ENCODE measurements at places on chromosomes 12 and 14. TPM values are rescaled to one million over a fixed set of nuclear protein-coding genes. Genes with fewer than 3 reads are reported as not detected.

CACNA2D4 gene
- total RNA-seq, result 3.1 TPM

DNA sequence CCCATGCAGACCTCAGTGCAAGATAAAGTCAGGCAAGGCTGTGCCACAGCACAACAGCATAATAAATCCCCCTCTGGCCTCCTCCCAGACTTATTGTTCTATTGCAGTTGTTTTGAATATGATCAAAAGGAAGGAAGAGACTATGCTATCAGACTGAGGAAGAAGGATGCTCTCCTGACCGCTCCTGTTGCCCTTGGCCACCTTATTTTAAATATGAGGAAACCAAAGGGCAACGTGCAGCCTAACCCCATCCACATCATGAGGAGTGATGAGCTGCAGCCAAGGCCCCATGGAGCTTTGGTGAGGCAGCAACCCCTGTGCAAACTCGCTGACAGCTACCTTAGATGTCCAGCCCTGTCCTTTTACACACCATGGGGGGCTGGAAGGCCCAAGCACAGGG lies 291.7 kb downstream of the ZFP36L1 start:
- DNase-seq, result no peak

CSRP2 gene
- 6.9 TPM for total RNA-seq

- DNase-seq, result no peak
These were observed 112.4 kb downstream of the KICS2 start for GRCh38 chr12:64109706-64110105.

- no peak for DNase-seq
These were observed 92.9 kb upstream of the MAX start for GRCh38 chr14:65195042-65195719.

DNA sequence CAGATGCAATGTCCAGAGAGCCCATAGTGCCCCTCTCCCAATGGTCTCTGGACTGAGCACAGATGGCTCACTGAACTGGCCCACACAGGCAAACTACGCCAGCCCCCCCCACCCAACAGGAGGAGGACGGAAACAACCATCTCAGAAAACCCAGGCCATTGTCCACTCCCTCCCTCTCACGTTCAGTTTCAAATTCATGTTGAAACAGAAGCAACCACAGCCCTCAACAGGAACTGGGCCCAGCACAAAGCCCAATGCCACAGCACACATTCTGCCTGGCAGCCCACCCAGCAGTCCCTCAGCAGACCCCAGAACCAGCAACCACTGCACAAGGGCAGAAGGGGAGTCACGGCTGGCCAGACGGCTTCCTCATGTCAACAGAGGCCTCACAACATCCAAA lies 10.6 kb downstream of the CCDC88C start:
- no peak for DNase-seq

DNA sequence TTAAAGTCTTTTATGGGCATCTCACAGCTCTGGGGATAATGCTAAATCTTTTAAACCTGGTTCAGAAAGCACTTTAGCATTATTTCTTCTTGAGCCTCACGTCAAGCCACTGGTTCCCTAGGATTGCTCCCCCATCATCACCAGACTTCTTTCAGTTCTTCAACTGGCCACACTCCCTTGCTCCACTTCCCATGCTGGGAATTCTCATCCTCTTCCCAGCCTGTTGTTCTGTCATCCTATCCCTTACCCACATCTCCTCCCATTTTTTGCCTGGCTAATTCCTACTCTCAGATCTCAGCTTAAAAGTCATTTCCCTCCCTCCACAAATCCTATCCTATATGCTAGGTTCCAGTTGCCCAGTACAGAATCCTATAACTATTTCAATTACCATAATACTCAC lies 14.4 kb downstream of the FERMT2 start:
- no peak for DNase-seq

DNA sequence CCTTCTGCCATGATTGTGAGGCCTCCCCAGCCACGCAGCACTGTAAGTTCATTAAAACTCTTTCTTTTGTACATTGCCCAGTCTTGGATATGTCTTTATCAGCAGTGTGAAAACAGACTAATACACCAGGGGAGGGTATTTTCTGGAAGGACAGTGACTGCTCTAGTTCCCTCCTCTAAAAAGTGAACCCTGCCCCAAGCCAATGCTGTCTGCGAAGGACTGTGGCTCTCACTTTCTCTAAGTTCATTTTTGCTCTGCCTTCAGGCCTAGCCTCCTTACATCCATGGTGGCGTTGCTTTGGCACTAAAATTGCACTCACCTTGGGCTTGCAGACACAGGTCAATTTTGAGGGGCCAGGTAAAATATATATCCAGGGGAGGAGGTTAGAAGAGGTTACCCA lies 323.0 kb downstream of the VRK1 start:
- no peak for DNase-seq

GRCh38 chr12:40335991-40336390 lies 111.2 kb downstream of the LRRK2 start:
- DNase-seq, result no peak

KLHDC1 gene
- 4.1 TPM for total RNA-seq

GRCh38 chr12:21502164-21502496 lies 541 bp downstream of the GOLT1B start:
- DNase-seq, result peak; percentile 2

- DNase-seq, result peak; percentile 84
These were observed 42.2 kb upstream of the ATP23 start for GRCh38 chr12:57899010-57899662.

SPATS2 gene
- 6.9 TPM for total RNA-seq

PLCZ1 gene
- not detected for total RNA-seq

GRCh38 chr12:122856999-122857671 lies 21.9 kb downstream of the HIP1R start:
- no peak for DNase-seq

MORN3 gene
- total RNA-seq, result not detected

MMP19 gene
- total RNA-seq, result 3.1 TPM

GRCh38 chr14:75374911-75375310 lies 52.9 kb upstream of the JDP2 start:
- DNase-seq, result no peak

- no peak for DNase-seq
These were observed 94.0 kb downstream of the TBX5 start for GRCh38 chr12:114311974-114312373.

DNA sequence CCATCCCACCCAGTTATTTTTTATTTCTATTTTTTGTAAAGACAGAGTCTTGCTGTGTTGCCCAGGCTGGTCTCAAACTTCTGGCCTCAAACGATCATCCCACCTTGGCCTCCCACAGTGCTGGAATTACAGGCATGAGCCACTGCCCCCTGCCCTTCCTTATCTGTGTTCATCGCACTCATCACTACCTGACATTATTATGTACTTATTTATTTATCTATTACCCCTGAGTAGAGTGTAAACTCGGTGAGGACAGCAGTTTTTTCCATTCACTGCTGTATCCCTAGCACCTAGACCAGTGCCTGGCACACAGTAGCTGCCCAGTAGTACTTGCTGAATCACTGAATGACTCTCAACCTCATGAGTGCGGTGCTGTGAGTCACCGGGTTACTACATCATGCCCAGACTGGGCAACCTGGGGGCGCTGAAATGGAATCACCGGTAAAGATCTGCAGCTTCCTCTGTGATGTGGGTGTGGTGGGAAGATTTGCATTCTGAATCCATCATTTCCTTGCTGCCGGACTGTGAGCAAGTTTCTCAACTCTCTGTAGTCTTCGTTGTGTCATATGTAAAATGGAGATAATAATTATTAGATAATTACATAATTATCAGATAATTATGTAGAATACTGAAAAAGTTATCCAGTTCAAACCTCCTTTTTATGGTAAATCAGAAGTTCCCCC lies 81.9 kb upstream of the USP44 start:
- no peak for DNase-seq

- no peak for DNase-seq
These were observed 8.1 kb upstream of the LHX5 start for GRCh38 chr12:113479590-113480335.

LALBA gene
- not detected for total RNA-seq

HSPB8 gene
- 742 TPM for total RNA-seq

PRKD1 gene
- 4.1 TPM for total RNA-seq

LBHD2 gene
- total RNA-seq, result not detected

GRCh38 chr12:57476162-57476992 lies 3.3 kb downstream of the ARHGAP9 start:
- DNase-seq, result no peak

DNA sequence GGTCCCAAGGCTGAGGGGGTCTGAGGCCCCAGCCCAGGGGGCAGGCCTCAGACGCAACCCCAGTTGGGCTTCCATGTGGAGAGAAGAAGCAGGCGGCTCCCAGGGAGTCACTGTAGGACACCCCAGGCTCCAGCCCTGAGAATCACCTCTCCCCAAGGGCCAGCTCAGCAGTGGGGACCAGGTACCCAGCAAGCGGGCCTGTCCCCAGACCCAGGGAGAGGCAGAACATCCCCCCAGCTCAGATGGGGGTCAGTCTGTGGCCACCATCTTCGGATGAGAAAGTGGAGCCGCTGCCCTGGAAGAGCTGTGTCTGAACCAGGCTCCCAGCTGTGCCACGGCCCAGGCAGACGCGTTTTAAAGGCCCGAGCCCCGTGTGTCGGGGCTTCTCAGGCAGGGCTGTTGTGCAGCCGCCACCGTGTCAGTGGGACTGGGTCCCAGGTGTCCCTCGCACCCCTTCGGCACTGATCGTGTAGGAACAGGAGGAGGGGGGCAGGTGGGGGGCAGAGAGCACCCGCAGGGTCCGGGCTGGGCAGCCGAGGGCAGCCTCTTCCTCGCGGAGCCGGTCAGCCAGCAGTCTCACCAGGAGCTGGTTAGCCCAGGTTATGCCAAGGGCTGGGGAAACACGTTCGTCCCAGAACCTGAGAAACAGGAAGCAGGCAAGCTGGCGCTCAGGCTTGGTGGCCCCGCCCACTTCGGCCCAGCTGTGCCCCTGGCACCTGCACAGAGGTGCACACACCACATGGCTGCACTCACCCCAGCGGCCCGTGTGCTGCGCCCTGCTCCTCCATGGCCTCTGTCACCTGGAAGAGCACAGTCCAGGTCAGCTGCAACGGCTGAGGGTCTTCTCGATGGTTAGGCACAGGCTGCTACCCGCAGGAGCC lies 16.6 kb downstream of the XRCC3 start:
- DNase-seq, result no peak

GRCh38 chr14:100073576-100074430 lies 8.6 kb downstream of the EVL start:
- DNase-seq, result no peak

DNA sequence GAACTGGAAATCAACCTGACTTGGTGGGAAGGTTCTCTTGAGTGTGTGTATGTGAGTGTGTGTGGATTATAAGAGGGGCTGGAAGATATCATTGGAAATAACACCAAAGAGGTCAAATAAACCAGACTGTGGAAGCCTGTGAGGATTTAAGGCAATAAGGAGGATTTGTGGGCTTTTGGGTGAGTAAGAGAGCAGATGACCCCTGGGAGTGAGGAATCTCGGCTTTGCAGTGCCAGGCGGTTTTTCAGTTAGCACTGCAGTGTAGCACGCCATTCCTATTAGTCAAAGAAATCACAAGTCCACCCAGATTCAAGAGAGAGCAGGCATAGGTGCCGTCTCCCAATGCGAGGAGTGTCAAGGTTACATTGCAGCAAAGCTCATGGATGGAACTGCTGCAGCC lies 63.3 kb downstream of the CALM1 start:
- DNase-seq, result no peak

GRCh38 chr12:26851031-26851809 lies 18.2 kb upstream of the ITPR2 start:
- DNase-seq, result no peak

TAS2R14 gene
- 0.29 TPM for total RNA-seq

DNA sequence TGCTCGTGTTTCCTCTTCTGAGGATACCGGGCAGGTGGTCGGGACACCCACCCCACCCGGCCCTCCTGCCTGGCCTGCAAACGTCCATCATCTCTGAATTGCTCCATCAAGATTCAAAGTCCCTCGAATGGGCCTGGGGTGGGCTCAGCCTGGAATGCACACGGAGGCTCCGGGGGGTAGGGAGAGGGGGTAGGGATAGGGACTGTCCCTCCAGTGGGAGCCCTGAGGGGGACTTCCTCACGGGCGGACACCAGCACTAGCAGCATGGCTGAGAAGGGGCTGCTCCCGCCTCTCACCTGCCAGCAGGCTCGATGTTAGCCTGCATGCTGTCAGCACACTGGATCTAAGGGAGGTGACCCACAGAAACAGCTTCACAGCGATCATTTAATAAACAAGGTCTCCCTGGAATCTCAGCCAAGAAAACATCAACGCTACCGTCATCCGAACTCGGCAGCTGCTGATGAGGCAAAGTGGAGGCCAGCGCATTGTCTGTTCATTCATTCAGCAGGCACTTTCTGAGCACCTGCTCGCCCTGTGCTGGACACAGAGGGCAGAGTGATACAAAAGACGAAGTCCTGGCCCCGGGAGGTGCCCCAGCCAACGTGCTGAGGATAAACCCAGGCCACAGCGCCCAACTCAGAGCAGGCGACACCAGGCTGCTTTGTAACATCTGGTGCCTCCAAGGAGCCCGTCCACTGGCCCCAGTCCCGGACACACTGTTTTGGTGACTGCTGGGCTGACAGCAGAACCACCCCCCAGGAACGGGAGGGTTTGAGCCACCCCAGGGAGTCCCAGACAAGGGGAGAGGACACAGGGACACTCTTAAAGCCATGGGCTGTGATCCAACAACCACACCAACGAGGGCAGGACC lies 6.3 kb downstream of the TMEM179 start:
- no peak for DNase-seq

DNA sequence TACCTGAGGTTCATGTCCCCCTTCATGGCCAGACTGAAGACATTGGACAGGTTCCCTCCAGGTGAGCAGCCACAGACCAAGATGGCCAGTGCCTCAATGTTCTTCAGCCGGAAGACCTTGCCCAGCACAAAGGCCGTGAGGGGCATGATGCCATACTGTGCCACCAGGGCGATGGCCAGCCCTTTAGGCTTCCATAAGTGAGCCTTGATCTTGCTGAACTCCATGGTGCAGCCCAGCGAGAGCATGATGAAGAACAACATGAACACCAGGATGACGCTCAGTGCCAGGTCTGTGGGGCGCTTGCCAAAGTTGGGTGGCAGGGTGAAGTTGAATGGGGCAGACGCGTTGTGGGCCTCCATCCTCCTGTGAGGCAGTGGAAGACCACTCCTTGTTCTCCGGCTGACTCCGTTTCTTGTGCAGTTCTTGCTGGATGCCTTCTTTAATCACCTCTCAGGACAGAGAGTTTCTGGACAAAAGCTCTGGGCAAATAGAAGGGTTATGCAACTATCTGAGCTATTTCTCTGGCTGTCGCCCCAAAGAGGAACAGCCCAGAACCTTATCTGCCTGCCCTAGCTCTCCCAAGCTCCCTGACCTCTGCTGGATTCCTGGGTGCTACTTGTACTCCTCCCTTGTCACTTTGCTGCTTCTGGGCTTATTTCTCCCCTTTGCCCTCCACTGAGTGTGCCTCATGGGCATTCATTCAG lies at the start of gene SLC10A1:
TSS of gene SLC10A1 (minus strand) at position 445 of the 704 bp plus-strand sequence. CDS start at position 359, 86 bp downstream.
- DNase-seq, result no peak

Measured in gastrocnemius medialis (tissue), 4 donors.